ENCODE measurements at places on chromosomes 16 and 17.
A peak's percentile ranks its signal among the peaks of the same experiment; 100 is the strongest.

DNA sequence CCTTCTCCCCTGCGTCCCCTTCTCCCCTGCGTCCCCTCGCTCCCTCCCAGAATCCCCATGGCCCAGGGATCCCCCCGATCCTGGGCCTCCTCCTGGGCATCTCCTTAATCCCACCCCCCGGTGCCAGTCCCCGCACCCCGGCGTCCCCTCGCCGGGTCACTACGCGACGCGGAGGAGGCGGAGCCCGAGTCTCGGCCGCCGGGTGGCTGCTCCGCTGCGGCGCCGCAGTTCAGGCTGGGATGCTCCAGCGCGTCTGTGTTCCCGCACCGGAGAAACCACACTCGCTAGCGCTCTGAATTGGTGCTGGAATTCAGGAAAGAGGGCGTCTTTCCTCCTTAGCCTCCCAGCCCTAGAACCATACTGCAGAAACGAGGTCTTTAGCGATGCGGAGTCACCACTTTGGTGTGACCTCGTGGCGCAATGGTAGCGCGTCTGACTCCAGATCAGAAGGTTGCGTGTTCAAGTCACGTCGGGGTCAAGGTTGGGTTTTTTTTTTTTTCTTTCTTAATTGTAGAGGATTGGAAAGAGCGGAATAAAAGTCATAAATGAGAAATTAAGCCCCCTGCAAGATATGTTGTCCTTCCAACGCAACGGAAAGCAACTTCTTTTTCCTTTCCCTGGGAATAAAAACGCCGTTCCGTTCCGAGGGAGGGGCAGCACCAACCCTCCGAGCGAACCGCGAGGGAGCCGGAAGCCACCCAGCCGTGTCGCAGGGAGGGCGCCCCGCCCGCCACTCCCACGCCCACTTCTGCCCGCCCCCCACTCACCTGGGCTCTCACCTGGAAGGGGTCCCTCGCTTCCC lies 25.7 kb upstream of the SLC47A1 start:
- peak; percentile 87 for DNase-seq

DNA sequence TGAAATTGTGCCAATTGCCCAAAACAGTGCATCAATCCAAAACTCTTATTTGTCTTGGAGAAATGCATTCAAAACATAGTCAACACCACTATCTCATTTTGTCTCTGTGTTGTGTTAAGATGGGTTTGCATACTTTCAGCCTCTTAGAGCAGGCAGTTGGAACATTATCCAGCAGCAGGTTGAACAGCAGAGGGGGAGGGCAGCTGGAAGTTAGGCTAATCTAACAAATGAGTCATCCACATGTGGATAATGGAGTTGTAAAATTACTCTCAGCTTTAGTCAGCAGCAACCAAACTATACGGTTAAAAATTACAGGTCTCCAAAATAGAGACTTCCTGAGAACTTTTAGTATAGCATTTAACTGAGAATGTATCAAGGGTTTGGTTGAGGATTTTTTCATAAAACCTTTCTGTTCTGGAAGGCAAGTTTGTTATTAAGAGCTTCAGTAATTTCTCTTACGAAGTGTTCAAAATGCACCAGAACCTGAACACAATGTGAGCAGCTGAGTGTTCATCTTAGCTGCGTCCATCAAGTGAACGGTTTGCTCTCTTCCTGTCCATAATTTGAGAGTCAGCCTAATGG lies 46.3 kb downstream of the PRKCA start:
- peak; percentile 50 for DNase-seq

GRCh38 chr16:54289945-54290832 lies 3.6 kb upstream of the IRX3 start:
- no peak for DNase-seq

DNA sequence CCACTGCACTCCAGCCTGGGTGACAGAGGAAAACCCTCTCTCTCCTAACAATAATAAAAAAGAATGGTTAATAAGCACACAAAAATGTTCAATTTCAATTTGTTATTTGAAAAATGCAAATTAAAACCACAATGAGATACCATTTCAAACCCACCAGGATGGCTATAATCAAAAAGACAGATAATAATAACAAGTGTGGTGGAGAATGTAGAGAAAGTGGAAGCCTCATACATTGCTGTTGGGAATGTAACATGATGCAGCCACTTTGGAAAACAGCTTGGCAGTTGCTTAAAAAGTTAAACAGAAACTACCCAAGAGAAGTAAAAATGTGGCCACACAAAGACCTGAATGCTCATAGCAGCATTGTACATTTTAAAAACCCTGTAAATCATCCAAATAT lies 51.8 kb upstream of the MAP3K14 start:
- DNase-seq: peak; percentile 44

DNA sequence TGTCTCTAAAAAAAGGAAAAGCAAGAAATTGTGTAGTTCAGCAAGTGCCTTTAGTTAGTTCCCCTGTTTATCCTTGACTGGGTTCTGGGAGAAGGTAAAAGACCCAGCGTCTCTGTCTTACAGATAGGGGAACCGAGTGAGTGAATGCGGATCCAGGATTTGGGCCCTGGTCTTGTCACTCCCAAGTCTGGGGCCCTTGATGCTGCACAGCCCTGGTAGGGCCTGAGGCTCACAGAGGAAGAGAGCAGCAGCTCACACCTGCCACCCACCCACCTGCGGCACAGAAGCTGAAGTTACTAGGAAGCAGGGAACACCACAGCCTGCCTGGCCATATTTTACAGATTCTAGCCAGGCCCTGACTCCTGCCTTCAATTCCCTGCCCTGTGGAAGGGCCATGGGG lies 22.2 kb downstream of the LASP1 start:
- DNase-seq: no peak

- DNase-seq: no peak
Measured at GRCh38 chr16:56320056-56320455, 105.3 kb downstream of the AMFR start.

DNA sequence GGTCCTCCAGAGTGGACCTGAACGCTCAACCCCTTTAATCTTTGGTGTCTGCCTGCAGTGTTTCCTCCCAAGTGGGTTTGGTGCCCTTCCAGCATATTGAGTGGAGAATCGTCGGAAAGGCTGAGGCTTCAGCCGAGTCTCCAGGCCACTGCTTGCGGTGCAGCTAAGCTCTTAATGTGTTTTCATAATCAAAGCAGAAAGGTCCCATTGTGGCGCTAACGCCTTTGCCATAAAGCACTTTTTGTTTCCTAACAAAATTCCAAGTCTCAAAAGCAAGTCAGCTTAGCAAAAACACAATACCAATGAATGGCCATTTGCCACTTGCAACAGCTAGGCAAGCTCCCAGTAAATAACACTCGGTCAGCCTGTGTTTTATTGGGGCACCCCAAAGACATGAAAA lies 57.6 kb downstream of the KSR1 start:
- DNase-seq: no peak

GRCh38 chr17:17568772-17569195 lies 22.7 kb downstream of the PEMT start:
- peak; percentile 86 for DNase-seq

GRCh38 chr17:31653691-31654090 lies 205.4 kb downstream of the COPRS start:
- no peak for DNase-seq

- no peak for DNase-seq
Measured at GRCh38 chr17:44922136-44922535, 6.8 kb upstream of the GFAP start.

GRCh38 chr17:48645639-48646182 lies 19.6 kb upstream of the HOXB9 start:
- DNase-seq: no peak

GRCh38 chr17:29126268-29126930 lies 53.8 kb downstream of the MYO18A start:
- no peak for DNase-seq

GRCh38 chr17:59527325-59527917 lies 38.0 kb upstream of the DHX40 start:
- no peak for DNase-seq

- no peak for DNase-seq
Measured at GRCh38 chr16:47716571-47716970, 255.4 kb downstream of the PHKB start.

- no peak for DNase-seq
Measured at GRCh38 chr16:11141409-11142260, 114.4 kb downstream of the SOCS1 start.

DNA sequence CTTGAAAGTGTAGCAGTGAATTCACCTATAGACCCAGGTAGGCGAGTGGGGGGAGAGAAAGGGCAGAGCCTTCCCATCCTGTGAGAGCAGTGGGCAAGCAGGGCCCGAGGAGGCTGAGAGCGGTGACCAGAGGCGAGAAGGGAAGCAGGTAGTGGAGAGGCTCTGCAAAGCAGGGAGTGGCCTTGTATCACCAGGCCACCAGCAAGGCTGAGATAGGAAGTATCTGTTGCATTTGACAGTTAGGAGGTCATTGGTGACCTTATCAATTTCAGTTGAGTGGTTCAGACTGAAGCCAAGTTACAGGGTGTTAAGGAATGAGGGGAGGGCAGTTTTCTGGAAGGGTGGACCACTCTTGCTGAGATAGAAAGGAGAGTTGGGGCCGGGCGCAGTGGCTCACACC lies 10.7 kb upstream of the HSD3B7 start:
- DNase-seq: no peak

DNA sequence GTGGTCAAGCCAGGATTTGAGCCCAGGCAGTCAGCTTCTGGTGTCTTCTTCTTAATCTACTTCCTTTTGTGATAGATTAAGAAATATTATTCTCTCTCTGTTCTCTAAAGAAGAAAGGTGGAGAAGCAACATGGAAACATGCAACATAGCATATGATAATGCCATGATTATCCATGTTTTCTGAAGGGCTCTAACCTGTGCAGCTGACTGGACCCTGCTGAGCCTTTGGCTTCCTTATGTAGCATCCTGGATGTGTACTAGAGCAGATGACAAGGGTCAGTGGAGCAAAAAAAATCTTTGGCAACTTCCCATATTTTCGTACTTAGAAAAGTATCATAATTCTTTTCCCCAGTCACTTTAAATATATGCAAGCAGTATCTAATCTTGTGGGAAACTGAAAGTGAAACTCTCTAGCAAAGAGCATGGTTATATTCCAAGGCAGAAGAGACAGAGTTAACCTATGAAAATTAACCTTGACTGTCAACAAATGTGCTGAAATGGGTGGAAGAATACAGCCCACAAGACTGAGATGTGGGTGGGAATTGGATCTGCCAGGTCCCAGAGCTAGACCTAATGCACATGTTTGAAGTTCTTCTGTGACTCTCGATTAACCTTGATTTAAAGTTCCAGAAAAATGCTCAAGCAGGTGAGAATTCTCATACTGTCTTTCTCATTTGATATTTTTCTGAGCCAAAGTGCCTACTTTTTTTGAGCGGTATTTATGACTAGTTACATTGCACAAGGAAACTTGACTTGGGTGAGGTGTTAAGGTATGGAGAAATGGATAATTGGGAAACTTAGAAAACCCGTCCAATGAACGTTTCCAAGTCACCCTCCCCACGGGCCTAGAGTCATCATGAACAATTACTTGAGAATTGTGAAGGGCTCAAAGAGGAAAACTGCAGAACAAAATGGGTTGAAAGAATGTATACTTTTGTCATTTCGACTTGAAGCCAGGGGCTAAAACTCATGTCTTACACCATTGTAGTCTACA lies 248.6 kb downstream of the FTO start:
- DNase-seq: no peak

DNA sequence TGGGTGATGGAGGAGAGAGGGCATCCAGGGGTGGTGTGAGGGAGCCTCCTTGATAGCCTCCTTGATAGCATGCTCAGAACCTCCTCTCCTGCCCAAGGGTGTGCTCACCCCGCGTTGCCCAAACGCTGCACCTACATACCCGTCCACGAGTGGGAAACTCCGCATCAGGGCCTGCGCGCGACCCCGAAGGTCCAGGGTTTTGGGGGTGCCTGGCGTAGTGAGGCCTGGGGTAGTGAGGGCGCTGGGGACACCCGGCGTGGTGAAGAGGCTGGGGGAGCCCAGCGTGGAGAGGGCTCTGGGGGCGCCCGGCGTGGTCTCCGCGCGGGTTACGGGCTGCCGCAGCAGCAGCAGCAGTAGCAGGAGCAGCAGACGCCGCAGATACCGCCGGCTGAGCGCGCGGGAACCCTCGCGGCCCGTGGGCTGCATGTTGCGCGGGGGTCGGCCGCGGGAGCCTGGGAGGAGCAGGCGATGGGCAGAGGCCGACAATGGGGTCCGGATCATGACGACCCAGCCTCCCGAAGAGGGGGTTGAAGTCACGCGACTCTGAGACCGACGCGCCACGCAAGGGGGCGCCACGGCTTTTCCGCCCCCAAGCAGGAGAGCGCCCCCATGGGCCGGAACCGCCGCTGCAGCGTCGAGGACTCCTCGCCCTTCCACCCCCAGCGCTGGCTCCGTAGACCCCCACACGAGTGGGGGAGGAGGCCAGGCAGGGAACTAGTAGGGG lies at the start of gene DPEP3:
DPEP3 (minus strand) TSS at position 545 of the 724 bp plus-strand sequence; CDS start at position 426, 119 bp downstream.
- DNase-seq: no peak

DNA sequence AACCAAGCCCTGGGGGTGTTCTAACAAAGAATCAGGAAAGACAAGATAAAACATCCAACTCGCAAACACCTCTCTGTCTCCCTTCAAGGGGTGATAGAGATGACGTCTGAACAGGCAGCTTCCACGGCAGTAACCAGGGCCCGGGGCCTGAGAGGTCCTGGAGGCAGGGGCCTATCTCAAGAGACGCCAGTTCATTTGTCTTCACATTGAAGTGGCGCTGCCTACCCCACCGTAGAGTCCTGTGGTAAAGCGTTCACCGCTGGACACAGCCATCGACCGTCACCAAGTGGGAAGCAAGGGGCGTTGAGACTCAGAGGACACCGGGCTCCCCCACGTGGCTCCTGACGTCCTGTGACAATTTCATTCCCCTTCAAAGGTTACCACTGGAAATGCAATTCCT lies 21.4 kb downstream of the UTS2R start:
- no peak for DNase-seq

GRCh38 chr16:3590736-3591435 lies 13.7 kb upstream of the NLRC3 start:
- no peak for DNase-seq

GRCh38 chr17:67585077-67585602 lies 132.6 kb upstream of the NOL11 start:
- no peak for DNase-seq

DNA sequence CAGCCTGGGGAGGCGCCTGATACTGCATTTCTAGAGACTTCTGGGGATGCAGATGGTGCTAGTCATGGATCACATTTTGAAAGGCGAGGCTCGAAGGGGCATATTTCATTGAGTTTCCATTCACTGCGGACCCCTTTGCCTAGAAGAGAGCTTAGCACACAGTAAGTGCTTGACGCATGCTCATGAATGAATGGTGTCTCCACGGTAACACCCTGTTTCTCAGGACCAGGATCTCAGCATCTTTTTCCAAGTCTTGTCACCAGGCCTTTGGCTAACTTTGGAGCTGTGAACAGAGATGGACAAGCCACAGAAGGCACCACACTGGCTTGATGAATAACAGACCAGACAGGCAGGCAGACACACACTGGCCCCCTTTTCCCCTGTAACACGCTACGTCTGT lies 151.3 kb downstream of the FOXL1 start:
- DNase-seq: no peak

DNA sequence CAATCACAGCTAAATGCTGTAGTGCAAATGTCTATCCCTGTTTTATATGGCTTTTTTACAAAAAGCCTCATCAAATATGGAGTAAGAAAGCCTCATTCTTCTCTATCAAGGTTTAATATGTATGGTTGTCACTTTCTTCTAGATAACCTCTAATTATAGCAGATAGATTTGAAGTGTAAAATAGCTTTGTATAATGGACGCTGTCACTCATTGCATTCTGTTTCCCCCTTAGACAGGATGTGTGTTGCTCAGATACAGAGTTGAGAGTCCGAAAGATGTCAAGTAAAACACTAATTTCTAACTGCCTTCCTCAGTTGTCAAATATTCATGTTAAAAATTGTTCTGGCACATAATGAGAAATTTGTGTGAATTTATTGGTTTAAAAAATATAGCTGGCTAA lies 88.0 kb downstream of the NLK start:
- DNase-seq: no peak

Measured in hepatic stellate cell (primary cell).